ENCODE measurements at places on chromosomes 4 and X.

DNA sequence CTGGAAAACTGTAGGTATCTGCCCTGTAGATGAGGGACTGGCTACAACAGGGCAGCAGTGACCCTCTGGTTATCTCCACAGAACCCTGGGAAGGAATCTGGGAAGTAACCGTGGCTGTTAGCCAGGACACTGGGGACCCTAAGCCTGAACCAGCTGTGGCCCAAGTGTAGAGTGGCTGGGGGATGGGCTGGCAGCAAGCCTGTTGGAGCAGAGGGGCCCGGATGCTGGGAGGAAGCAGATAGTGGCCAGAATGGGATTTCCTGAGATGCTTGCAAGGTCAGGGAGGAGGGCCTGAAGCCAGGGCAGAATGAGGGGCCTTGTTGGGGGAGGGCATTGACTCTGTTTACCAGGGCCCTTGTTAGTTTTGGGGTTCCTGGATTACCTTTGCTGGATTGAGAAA, 161.0 kb upstream of the EOLA2 start:
- DNase-seq, result no peak

GRCh38 chrX:153879741-153880439, 6.1 kb downstream of the L1CAM start:
- DNase-seq, result no peak

DNA sequence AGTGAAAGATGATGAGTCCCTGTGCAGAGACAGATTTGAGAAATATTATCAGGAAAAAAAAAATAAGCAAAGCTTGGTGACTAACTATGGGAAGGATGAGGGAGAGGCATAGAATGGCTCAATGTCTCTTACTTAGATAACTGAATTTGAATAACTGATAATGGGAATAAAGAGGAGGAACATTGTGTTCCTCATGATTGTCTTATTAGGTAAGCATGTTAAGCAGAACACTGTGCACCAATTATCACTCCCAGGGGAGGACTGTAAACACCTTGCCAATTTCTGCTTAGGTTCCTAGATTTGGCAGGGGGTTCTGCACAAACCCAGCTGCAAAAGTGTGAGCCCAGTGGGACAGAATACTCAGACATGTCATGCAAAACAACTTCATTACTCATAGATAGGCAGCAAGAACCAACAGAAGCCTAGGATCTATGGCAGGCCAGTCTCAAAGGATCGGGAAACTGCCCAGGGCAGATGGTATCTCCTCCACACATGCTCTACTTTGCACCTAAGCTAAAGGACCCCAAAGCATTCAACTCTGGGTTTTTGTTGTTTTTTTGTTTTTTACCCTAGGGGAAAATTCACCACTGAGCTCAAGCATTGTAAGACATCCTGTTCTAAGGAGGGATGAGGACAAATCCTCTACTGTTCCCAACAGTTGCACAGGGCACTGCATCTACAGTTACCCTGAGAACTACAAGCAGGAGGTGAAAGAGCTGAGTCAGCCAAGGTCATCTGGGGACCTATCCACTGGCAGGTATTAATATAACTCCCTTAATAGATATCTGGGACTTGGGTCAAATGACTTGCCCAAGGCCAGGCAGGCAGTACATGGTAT, 907.0 kb downstream of the RAPGEF2 start:
- no peak for DNase-seq

- DNase-seq, result no peak
Measured at GRCh38 chrX:40172401-40173142, 74.8 kb upstream of the BCOR start.

DNA sequence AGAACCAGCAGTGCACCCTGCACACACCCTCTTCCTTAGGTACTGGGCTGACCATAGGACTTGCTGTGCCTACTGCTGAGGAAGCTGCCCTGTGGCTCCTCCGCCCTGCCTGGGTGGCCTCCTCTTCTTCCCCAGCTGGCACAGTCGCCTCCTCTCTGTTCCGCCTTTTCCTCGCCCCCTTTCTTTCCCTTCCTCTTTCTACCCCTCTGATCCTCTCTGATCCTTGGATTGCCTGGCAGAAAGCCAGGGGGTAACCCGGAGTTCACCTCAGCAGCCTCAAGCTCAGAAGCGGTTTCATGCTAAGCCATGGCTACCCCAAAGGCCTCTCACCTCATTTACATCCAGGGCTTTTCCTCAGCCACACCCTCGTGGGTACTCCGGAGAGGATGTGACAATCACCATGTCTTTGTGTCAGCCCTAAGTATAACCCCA, 136.2 kb downstream of the SMIM20 start:
- no peak for DNase-seq

DNA sequence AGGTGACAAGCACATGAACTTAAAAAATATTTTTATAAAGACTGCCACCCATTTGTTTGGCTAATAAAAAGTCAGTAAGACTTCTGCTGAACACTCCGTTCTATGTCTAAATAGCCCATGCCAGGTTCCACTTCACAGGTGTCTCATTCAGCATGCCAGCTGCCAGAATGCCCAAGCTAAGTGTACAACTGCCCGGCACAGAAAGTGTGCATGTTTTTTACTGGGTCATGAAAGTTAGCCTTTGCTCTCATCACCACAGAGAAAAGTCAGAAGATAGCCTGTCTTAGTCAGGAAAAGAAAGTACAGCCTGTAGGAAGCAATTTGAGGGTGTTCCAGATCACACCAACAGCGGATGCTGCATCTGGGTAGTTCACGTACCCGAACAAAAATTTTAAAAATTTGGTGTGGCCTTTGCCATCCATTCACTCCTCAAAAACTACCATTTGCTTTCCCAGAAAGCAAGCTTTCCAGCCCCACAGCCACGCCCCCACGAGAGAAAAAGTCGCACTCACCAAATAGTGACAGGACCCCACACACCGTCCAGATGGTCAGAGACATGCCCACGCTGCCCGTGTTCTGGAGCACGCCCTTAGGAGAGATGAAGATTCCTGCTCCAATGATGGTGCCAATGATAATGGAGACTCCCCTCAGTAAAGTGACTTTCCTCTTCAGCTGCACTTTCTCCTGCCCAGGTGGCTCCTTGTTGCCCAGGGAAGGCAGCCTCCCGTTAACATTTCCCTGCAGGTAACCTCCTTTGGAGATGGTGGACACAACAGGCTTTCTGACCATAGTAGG, 671 bp downstream of the SLC7A11 start:
- no peak for DNase-seq

DNA sequence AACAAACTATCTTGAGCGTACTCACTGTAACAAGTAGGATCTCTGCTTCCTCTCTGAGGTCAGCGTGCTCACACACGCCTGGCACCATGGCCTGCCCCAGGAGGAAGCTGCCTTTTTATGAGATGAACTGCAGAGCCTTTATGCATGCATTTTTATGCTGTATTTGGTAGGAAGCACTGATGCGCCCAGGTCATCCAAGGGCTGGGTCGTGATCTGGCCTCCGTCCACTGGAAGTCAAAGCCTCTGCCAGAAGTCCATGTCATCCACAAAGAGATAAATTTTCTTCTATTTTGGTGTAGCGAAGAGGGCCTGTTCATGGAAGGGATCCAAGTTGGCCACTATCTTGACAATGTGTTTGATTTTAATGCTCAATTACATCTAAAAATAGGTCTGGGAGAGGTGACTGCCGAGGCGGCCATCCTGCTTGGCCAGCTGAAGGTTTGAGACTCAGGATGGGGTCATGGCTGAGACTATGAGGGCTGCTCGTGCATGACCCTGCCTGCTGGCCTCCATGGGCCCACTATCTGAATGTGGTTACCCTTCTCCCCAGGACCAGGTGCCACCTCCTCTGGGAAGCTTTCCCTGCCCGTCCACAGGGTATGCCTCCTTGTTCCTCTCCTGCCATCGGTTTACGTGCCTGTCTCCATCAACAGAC, 50.3 kb downstream of the HTRA3 start:
- no peak for DNase-seq

DNA sequence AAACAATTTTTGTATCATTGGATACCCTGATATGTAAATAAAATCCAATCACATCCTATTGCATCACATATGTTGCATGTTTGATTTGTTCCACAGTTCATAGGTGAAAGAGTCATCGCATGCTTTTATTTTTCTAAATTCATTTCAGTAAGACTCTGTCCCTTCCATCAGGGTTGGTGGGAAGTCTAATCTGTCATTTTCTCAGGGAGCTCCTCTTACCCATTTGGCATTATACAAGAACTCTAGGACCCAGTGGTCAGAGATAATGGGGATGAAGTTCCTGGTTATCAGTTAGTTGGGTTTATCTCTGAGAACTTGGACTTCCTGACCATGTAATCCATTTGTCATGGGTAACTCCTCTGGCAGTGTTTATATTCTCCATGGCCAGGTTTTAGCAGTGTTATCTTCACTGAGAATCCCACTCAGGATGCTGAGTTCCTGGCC, 227.1 kb upstream of the JADE1 start:
- no peak for DNase-seq

DNA sequence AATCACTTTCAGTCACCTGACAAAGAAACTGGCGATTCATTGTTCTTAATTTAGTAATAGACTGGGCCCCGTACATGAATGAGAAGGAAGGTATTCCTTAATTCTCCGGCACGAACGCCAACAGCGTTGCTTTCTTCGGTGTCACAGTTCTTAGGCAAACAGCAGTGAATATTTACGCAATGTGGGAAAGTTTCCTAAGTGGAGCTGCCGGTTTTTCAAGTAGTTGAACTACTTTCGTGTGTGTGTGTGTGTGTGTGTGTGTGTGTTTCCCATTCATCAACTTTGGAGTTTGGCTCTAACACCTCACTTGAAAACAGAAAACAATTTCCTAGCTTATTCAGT, 651 bp downstream of the NXT2 start:
- no peak for DNase-seq

GRCh38 chrX:69094977-69095669, 70.1 kb downstream of the PJA1 start:
- DNase-seq, result no peak

- no peak for DNase-seq
Measured at GRCh38 chr4:144967161-144967560, 130.8 kb downstream of the ANAPC10 start.

DNA sequence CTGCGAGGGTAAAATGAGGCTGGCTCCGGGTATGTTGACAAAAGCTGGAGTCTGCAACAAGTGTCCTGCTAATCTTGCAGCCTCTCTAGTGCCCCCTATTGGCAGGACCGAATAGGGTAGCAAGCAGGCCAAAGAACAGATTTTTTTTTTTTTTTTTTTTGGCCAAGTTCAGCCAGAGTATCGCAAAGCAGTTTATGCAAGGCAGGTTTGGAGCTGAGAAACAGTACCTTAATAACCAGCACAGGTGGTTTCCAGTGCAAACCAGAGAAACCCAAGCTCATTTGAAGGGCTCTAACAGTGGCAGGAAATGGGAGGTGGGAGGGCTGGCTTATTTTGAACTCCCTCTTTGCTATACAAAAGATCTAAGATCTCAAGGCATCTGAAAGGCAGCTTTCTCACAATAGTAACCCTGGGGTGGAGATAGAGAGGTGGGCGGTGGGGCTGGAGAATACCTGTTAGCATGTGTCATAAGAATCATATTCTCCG, 38.2 kb upstream of the OCIAD2 start:
- no peak for DNase-seq

Measured in T follicular helper cell (primary cell).